Placental epithelial cell (primary cell): ENCODE measurements at places on chromosomes 1 and 21. TPM values are rescaled to one million over a fixed set of nuclear protein-coding genes. Genes with fewer than 3 reads are reported as not detected.

Gene ESRRG
- total RNA-seq = 0.39 and 1.3 TPM in 2 replicates

Gene S100A5
- total RNA-seq = not detected in 2 replicates

Gene LYPLA2
- 47.1 and 96.0 TPM in 2 replicates for total RNA-seq

Gene SPATA6
- total RNA-seq = 2.8 and 5.5 TPM in 2 replicates

Gene CATSPERE
- total RNA-seq = 1.8 and 2.4 TPM in 2 replicates
